ENCODE measurements at places on chromosomes 11 and 22. TPM values are rescaled to one million over a fixed set of nuclear protein-coding genes. Genes with fewer than 3 reads are reported as not detected.

Gene CARD16
- total RNA-seq, result 18.0 TPM

Gene KRTAP5-11
- not detected for total RNA-seq

Gene ARAP1
- 76.1 TPM for total RNA-seq

Gene PNPLA5
- total RNA-seq, result not detected

Gene GSC2
- not detected for total RNA-seq

GRCh38 chr22:17974087-17974486 is 50.3 kb downstream of the MICAL3 start:
- H3K27ac ChIP-seq, result peak overlapping the region; percentile 39
- peaks cover 77% of the 10 kb centered on the region for H3K4me1 ChIP-seq
- no peaks in the 10 kb centered on the region for H3K27me3 ChIP-seq
- H3K36me3 ChIP-seq, result peaks cover 14% of the 10 kb centered on the region

DNA sequence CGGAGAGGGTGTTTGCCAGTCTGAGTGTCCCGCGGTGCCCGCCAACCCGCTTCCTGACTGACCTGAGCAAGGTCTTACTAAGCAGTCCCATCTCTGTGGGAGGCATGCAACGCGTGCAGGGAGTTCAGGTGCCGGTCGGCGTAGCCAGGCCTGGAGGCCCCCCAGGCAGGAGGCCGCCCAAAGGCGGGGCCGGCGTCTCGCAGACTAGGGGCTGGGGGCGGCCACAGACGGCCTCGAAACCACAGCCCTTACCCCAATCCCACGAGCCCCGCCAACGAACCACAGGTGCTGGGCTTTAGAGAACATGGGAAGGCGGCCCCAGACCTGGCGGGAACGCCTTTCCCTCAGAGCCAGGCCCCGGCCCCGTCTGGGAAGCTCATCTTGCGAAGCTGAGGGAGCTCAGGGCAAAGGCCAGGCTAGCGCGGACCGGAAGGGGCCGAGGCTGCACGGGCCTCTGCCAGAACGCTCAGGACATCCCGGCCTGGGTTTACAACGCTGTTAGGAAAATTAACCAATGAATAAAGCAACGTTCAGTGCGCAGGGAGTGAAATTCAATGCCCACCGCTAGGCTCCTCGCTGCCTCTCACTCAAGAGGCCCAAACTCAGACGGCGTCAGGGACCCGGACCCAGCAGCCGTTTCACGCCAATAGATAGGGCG is 2.1 kb upstream of the MTFP1 start:
- H3K27ac ChIP-seq, result peak overlapping the region; percentile 86
- peaks cover 44% of the 10 kb centered on the region for H3K4me1 ChIP-seq
- peaks cover 30% of the 10 kb centered on the region for H3K36me3 ChIP-seq
- no peak for DNase-seq

DNA sequence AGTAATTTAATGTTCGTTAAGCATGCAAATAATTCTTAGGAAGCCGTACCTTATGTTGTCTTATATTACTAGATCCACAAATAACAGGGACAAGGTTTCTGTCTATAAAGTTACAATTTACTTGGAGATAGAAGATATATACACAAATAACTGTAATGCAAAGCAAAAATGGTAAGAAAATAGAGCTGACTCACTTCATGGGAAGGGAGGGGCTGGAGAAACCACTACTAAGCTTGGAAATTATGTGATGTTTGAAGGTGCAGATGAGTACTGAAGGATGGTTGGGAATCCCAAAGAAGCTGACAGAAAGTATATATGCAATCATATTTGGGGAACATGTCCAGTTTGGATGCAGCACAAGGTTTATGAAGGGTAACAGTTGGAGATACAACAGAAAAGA is 4.0 kb downstream of the NPAT start:
- no peaks in the 10 kb centered on the region for H3K27me3 ChIP-seq
- no peak overlapping the region for H3K27ac ChIP-seq
- H3K36me3 ChIP-seq, result peaks cover 68% of the 10 kb centered on the region
- H3K4me1 ChIP-seq, result peaks cover 24% of the 10 kb centered on the region
- H3K4me3 ChIP-seq, result no peak overlapping the region

GRCh38 chr11:67667490-67668191 is 6.8 kb downstream of the ALDH3B2 start:
- DNase-seq, result peak; percentile 98
- H3K4me3 ChIP-seq, result peak overlapping the region; percentile 41
- peaks cover 37% of the 10 kb centered on the region for H3K4me1 ChIP-seq
- H3K27ac ChIP-seq, result peak overlapping the region; percentile 90
- no peaks in the 10 kb centered on the region for H3K27me3 ChIP-seq

DNA sequence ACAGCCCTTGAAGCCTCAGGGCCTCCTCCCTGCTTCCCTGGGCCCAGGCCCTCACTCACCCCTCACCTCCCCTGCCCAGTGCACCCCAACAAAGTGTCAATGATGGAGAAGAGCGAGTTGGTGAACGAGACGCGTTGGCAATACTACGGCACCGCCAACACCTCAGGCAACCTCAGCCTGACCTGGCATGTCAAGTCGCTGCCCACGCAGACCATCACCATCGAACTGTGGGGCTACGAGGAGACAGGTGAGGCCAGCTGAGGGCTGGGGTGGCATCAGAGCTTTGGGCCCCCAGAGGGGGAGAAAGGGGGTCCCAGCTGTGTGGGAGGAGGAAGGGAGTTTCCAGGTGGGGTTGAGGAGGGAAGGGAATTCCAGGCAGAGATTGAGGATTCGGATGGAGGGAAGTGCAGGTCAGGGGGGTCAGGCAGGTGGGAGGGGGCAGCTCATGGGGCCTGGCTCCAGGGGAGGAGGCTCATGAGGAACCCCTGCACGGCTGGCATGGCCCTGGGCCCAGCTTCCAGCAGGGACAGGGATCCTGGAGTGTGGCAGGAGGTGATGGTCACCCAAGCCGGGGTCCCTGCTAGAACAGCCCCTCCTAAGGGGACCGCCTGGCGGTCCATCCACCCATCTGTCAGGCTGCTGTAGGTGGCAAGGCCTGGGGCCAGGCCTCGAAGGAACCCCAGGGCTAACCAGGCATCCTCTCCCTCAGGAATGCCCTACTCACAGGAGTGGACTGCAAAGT is 2.9 kb downstream of the SUSD2 start:
- H3K4me1 ChIP-seq, result peaks cover 22% of the 10 kb centered on the region
- H3K27ac ChIP-seq, result no peak overlapping the region
- DNase-seq, result no peak
- no peaks in the 10 kb centered on the region for H3K36me3 ChIP-seq
- H3K4me3 ChIP-seq, result no peak overlapping the region

DNA sequence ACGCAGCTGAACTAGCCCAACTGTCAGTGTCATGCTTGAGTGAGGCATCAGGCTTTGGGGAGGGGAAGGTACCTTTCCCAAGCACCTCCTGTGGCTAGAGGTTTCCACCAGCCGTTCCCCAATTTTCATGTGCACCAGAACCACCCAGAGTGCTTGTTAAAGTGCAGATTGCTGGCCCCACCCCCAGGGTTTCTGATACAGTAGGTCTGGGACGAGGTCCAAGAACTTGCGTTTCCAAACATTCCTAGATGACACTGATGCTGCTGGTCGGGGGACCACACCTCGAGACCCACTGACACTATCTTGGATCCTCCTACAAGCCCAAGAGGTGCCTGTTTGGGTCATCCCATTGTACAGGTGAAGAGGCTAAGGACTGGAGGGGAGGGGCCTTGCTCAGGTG is 59.8 kb downstream of the PDE2A start:
- no peaks in the 10 kb centered on the region for H3K36me3 ChIP-seq
- no peak overlapping the region for H3K27ac ChIP-seq
- no peak for DNase-seq
- H3K4me3 ChIP-seq, result no peak overlapping the region

GRCh38 chr22:43101306-43101705 is 9.2 kb upstream of the BIK start:
- no peak for DNase-seq
- no peaks in the 10 kb centered on the region for H3K36me3 ChIP-seq
- no peaks in the 10 kb centered on the region for H3K4me1 ChIP-seq
- H3K27me3 ChIP-seq, result no peaks in the 10 kb centered on the region

DNA sequence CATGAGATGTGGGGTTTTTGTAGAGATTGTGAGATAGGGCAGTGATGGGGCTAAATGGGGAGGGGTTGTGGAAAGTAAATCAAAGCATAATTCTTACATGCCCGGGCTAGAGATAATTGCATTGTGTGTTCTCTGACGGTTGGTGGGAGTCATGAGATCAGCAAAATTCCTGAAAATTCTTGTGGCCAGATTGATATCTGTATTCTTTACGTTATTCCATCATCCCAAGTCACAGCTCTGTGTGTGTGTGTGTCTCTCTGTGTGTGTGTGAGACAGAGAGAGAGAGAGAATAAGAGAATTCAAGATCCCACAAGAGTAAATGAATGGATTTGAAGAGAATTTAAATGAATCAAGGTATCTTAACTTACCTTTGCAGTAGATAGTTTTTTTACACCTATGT is 138.6 kb upstream of the ARHGAP20 start:
- peaks cover 5% of the 10 kb centered on the region for H3K27me3 ChIP-seq
- H3K27ac ChIP-seq, result no peak overlapping the region
- H3K4me1 ChIP-seq, result no peaks in the 10 kb centered on the region
- no peak overlapping the region for H3K4me3 ChIP-seq
- H3K36me3 ChIP-seq, result no peaks in the 10 kb centered on the region
- DNase-seq, result no peak

DNA sequence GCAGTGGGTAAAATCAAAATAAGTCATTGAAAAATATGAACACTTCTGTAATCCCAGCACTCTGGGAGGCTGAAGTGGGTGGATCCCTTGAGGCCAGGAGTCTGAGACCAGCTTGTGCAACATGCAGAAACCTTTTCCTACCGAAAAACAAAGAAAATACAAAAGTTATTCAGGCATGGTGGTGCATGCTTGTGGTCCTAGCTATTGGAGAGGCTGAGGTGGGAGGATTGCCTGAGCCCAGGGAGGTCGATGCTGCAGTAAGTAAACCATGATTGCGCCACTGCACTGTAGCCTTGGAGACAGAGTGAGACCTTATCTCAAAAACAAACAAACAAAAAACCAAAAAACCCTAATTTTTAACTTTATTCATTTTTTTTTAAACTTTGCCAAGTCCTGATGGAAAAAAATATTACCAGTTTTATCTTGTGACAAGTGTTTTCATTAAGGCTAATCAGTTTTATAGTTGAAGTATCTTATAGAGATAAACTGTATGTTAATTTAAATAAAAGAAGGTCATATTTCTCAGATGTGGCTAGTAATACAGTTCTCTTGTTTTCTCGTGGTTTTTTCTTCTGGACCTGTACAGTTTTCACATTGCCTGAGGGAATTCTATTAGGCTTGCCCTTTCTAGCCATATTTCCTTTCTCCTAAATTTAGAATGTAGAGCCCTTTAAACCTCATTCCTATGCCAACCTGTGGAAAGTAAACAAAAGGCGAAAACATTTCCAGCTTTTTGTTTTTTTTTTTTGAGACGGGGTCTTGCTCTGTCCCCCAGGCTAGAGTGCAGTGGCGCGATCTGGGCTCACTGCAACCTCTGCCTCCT is 9.4 kb downstream of the HIPK3 start:
- no peaks in the 10 kb centered on the region for H3K36me3 ChIP-seq
- no peak overlapping the region for H3K4me3 ChIP-seq
- H3K27me3 ChIP-seq, result no peaks in the 10 kb centered on the region
- DNase-seq, result no peak

DNA sequence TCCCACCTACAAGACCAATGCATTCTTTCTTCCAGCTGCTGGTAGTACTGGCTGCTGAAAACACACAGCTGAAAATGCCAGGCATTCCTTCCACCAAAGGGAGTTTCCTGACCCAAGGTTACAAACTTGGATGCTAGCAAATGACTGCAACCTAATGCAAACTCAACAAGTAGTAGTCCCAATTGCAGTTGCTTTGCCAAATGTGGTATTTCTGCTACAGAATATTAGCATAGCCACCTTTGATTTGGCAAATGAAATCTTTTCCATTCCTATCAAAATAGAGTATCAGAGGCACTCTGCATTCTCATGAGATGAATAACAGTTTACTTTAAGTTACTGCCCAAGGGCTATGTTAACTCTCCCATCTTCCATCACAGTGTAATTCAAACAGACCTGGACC is 172.0 kb upstream of the ARHGAP42 start:
- H3K36me3 ChIP-seq, result no peaks in the 10 kb centered on the region
- no peak overlapping the region for H3K4me3 ChIP-seq
- no peak overlapping the region for H3K27ac ChIP-seq
- H3K4me1 ChIP-seq, result no peaks in the 10 kb centered on the region
- DNase-seq, result no peak
- no peaks in the 10 kb centered on the region for H3K27me3 ChIP-seq

DNA sequence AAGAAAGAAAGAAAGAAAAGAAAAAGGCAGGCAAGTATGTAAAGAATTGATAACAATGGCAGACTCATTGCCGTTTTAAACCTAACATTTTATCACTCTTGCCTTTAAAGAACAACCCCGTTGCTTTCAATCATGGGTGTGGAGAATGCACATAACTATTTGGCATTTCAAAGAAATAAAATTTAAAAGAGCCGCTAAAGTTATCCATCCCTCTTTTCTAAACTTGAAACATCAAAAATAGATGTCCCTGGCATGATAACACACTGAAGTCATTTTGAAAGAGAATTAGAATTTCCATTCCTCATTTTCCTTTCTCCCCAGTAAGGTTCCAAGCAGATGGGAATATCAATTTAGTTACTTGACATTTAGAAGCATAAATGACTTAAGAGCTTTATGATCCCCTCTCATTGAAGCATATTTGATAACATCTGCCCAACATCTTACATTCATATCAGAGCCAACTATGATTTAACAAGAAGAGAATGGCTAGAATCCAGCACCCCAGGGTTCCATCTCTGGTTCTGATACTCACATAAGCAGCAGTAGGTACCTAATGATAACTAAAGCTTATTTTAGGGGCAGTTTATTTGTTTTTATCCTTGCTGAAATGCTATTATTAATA is 529.6 kb upstream of the LRRC4C start:
- H3K27ac ChIP-seq, result no peak overlapping the region
- H3K4me3 ChIP-seq, result no peak overlapping the region
- H3K4me1 ChIP-seq, result no peaks in the 10 kb centered on the region

DNA sequence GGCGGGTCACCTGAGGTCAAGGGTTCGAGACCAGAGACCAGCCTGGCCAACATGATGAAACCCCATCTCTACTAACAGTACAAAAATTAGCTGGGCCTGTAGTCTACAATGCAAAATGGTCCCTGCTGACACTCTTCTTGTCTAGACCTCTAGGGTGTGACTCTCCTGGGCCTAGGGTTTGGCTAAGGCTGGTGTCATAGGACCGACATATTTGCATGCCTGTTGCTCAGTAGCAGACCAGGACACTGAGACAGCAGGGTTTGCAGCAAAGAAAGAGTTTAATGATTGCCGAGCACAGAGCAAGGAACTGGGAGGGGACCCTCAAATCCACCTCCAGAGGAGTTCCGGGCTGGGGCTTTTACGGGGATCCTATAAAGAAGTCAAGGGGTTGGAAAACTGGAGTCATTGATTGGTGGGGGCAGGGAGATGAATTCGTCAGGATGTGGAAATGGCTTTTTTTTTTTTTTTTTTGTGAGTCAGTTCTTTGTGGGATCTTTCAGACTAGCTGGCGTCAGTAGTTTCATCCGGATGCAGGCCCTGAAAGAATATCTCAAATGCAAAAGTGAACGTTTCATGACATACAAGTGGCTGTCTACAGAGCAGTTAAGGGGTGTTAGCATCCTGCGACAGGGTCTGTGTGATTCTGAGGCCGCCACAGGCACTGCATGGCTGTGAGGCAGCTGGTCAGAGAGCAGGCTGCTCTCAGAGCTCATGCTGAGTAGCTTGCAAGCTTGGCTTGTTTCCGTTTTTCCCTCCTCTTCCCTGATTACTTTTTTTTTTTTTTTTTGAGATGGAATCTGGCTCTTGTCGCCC is 27.2 kb upstream of the A4GALT start:
- no peaks in the 10 kb centered on the region for H3K36me3 ChIP-seq
- peaks cover 5% of the 10 kb centered on the region for H3K4me1 ChIP-seq
- DNase-seq, result peak; percentile 48
- no peak overlapping the region for H3K27ac ChIP-seq
